HS-5 (cell line): ENCODE measurements at places on chromosomes 1 and 21.

- no peak for DNase-seq
Observed at GRCh38 chr1:204277563-204278219, 63.9 kb upstream of the GOLT1A start.

GRCh38 chr1:39732730-39733129 lies 6.0 kb upstream of the PPIE start:
- no peak for DNase-seq

DNA sequence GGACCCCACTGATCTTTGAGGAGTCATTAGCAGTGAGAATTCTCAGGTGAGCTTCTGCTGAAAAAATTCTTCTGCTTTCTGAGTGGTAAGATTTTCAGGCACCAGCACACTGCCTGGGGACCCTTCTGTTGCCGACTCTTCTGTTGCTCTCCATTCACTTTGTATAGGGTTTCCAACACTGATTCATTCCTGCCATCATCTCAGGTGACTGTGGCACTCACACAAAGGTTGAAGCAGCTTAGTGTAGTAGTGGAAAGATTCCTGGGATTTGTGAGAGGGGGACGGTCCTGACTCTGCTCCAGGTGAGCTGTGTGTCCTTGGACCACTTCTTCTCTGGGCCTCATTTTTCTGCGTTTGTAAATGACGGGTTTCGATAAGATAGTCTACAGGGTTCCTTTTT lies 9.4 kb downstream of the UTP11 start:
- no peak for DNase-seq

DNA sequence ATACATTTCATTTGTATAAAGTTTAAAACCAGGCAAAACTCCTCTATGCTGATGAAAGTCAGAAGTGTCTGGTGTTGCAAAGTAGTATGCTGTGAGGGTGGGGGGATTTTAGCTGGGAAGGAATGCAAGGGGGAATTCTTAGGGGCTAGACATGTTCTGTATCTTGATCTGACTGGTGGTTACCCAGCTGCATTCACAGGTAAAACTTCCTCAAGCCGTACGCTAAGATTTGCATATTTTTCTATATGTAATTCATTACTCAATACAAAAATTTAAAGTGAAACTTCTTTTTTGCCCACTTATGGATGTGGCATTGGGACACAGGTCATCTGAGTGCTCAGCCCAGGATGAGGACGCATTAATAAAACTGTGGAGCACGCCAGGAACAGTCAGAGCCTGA lies 323.3 kb downstream of the PAPPA2 start:
- no peak for DNase-seq
